CMK (cell line): ENCODE measurements at places on chromosomes 2 and 18.

- no peak for DNase-seq
Measured at GRCh38 chr18:49021076-49021432, 70.3 kb upstream of the SMAD7 start.

- no peak for DNase-seq
Measured at GRCh38 chr2:47521666-47522285, 118.8 kb downstream of the MSH2 start.

DNA sequence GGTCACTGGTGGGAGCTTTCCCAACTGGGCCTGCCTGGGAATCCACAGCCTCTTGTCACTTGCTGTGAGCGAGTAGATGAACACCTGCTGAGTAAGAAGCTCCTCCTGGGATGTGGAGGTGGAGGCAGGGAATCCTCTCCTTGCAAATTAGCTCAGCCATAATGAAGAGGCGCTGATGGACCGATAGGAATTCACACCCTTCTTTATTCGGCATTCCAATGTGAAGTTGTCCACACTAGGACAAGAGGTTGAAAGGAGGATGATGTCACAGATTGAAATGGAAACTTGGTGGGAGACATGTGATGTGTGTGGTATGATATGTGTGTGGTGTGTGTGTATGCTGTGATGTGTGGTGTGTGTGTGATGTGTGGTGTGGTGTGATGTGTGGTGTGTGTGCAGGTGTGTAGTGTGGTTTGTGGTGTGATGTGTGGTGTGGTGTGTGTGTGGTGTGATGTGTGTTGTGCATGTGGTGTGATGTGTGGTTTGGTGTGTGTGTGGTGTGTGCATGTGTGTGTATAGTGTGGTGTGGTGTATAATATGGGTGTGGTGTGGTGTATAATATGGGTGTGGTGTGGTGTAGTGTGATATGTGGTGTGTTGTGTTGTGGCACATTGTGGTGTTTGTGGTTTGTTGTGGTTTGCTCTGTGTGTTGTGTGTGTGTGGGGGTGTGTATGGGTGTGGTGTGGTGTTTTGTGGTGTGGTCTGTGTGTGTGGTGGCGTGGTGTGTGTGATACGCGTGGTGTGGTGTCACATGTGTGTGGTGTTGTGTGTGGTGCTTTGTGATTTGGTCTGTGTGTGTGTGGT, 216.4 kb downstream of the BCL2 start:
- no peak for DNase-seq

DNA sequence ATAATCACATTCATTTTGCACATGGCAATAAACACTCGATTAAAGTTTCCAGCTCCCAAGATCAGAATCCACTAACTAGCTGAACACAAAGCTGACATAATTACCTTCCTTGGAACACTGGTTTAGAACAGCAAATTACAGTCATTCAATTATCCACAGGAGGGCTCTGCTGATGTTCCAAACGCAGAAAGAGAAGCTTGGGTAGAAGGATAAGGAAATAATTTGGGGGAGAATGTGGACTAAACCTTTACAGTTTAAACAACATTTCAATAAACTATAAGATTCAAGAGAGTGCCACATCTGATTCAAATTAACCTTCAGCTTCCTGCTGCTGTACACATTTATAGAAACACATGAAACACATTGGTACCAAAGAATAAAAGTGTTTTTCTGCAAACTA, 67.8 kb upstream of the ARL4C start:
- no peak for DNase-seq

GRCh38 chr2:215354771-215355695, 43.2 kb downstream of the ATIC start:
- DNase-seq, result no peak

DNA sequence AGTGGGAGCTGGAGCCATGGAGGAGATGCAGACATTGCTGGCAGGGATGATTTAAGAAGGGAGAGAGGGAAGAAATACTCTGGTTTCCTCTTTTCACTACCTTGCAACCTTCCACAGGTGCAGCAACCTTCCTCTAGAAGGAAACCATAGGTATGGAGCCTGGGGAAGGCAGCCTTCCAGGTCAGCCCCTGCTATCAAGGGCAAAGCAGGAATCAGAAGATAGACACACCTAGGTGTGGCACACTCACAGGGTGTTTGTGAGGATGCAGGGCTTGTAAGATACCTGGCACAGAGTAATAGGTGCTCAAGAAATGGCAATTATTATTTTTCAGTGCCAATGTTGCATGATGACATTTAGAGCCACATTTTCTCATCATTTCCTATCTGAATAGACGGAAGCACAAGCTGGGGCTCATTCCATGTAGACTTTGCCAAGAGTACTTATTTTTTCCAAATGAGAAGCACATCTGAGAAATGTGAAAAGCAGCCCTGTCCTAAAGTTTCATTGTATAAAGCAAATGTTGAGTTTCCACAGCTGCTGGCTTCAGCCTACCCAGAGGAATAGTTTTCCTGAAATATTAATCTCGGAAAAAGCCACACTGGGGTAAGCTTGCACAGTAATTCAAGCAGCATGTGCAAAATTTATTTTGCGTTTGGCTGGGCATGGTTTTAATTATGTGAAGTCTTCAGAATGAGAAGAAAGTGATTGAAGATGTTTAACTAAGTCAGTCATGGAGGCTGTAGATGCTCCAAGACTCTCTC, 20.6 kb downstream of the EVA1A start:
- no peak for DNase-seq

DNA sequence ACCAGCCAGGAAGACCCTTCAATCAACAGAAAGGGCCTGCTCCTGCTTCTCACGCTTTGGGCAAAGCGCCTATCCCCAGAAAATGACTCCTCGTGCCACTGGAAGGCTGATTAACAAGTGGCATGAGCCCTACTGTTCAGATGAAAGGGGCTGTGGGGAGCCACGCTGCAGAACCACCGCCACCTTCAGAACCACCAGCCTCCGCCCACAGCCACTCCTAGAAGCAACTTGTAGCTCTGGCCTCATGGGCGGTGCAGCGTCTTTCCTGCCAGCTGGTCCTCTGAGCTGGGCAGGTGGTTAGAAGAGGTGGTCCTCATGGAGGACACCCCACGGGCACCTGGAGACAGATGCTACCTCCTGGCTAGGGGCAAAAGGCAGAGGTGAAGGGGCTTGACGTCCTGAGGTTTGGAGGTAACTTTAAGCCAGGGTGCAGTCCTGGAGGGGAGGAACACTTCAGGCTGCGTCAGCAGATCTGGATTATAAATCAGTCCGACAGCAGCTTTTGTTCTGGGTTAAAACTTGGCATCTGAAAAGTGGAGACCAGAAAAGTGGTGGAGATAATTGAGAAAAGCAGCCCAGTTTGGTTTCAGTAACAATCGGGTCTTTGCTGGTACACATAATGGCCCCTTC, 861 bp upstream of the SEMA4C start:
- no peak for DNase-seq

GRCh38 chr18:54783139-54783538, 45.1 kb upstream of the RAB27B start:
- no peak for DNase-seq

- no peak for DNase-seq
Measured at GRCh38 chr2:96356889-96357288, 21.3 kb downstream of the NCAPH start.

DNA sequence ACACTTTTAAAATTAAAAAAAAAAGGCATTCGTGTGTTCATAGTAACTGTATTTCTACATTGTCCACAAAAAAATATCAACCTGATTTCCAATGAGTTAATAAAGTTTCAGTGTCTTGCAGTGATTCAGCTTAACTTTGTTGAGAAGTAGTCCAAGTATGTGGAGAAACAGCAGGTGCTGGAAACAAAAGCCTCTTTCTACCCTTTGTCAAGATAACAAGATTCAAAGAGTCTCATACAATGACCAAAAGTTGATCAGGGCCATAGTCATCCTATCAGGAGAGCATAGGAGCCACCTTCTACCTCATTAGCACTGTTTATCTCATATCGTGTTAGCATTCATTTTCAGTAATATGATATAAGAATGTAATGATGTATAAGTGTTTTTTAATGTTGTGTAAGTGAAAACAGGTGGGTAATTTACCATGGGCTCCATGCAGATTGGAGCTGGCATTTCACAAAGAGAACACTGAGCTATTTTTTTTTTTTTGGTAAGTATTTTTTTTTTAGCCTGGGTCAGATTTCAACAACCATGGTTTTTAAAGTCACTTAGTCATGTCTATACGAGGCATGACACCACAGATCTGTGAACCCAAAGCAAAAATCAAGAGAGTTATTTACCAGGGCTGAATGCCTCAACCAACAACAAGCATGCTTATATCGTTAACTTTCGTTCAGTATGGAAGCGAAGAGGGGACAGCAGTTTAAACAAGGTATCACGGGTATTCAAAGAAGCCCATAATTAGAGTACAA, 165.0 kb upstream of the ZNF521 start:
- no peak for DNase-seq

DNA sequence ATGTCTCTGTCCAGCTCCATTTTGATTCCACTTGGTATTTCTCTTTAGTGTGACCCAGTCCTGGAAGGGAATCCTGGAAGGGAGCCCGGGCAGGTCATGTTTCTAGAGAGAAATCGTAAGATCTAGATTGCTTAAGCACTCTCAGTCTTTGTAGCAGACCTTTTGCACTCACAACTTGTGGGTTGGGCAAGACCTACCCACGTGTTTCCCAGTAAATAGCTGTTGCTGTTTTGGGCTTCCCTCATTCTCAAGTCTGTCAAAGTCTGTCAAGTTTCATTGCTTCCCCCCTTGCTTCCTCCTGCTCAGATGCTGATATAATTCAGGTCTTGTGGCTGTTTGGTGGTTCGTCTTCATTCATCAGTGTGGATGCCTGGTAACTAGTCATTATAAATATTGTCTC, 17.4 kb upstream of the NEMP2 start:
- no peak for DNase-seq

DNA sequence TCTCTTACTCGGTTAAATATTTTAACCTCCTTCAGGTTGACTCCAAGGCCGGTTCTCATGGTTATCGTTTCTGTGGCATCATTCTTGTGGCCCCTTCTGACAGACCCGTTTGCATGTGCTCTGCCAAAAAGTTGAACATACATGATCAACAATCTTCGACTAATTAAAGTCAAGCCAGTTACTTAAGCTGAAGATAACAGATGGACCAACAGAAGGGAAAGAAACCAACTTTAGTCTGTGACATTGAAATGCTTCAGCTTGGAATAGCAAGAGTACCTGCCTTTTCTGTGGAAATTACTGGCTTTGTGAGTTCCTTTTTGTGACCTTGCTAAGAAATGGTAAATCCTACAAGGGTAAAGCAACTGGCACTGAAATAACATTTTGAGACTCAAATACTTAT, 1429.1 kb downstream of the LRP1B start:
- no peak for DNase-seq

- no peak for DNase-seq
Measured at GRCh38 chr2:14232217-14232616, 400.3 kb upstream of the LRATD1 start.

DNA sequence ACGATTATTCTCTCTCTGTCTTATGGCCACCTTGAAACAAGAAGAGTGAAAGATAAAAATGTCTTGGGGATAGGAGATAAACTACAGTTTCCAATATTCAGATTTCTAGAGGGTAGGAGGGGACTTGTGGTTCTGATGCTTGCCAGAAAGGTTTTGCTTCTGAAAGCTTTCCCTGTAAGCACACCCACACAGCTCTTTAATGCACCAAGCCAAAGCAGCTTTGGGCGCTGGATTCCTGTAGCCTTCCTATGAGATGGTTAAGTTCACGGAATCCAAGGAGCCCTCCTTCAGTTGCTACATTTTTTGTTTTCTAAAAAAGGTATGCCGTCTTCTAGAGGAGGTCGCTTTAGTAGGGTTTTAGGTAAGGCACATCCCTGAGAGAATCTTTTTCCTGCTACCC, 4.9 kb downstream of the LRRTM1 start:
- DNase-seq, result no peak

- no peak for DNase-seq
Measured at GRCh38 chr2:212592695-212593094, 54.1 kb upstream of the ERBB4 start.

- DNase-seq, result no peak
Measured at GRCh38 chr18:75029481-75029880, 179.5 kb downstream of the PTGR3 start.

- no peak for DNase-seq
Measured at GRCh38 chr18:28175150-28175929, 1.6 kb downstream of the CDH2 start.

DNA sequence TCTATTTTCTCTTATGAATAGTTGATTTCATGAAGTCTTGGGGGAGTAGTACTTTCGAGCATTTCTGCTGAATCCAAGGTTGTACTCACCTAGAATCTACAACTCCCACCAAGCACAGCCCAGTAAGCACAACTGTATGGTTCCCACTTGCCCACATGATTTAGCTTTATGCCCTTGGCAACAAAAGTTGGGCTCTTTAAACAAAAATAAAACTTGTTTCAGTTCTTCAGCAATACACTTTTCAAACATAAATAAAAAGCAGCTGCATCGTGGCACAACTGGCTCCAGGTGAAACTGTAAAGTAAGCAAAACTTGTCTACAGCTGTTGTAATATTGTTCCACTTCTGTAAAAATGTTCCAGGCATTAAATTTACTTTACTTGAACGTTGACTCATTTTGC, 99.8 kb upstream of the FSIP2 start:
- DNase-seq, result no peak

GRCh38 chr2:204282525-204282924, 262.8 kb upstream of the PARD3B start:
- DNase-seq, result no peak

DNA sequence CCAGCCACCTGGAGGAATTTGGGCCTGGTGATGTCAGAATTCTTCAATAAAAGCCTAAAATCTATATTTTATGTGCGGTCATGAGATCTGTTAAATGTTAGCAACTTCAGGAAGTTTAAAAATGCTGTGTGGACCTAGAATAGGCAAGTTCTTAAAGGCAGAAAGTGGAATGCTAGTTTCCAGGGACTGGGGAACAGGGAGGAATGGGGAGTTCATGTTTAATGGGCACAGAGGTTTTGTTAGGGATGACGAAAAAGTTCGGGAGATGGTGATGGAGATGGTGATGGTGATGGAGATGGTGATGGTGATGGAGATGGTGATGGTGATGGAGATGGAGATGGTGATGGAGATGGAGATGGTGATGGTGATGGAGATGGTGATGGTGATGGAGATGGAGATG, 9.2 kb downstream of the TYMS start:
- no peak for DNase-seq
